ENCODE measurements at places on chromosomes 5 and 9.

- peak; percentile 5 for DNase-seq
These were observed 91.2 kb downstream of the RFX3 start for GRCh38 chr9:3434594-3434993.

- no peak for DNase-seq
These were observed 298.7 kb downstream of the FBXL17 start for GRCh38 chr5:108083232-108083631.

DNA sequence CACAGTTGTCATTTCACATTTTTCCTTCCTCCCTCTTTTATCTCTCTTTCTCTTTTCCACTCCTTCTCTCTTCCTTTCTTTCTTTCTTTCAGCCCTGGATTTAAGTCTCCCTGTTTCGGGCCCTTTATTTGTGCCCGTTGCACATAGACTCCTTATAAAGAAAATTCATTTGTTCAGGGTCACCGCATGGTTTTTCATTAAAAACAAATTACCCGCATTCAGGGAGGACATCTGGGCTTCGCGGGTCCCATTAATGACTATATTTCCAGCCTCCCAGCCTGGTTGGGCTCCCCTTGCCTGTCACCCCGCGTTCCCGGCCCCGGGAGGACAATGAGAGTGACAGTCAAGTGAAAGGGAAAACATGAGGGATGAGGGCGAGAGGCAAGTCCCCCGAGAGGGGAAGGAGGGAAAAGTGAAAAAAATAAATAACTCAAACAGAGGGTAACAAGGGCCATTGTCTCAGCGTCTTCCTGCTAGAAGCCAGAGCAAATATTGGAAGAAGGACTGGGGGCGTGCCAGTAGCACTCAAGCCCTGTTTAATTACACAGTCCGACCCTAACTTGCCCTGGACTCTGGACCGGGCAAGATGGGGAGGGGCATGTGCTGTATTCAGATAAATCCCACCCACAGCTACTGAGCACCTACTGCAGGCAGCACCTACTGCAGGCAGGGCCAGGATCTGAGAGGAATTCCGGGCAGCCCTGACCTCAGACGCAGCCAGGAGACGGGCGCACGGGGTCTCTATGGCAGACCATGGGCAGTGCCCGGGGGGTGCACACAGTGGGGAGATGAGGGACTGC lies 166.2 kb downstream of the PAX5 start:
- no peak for DNase-seq

DNA sequence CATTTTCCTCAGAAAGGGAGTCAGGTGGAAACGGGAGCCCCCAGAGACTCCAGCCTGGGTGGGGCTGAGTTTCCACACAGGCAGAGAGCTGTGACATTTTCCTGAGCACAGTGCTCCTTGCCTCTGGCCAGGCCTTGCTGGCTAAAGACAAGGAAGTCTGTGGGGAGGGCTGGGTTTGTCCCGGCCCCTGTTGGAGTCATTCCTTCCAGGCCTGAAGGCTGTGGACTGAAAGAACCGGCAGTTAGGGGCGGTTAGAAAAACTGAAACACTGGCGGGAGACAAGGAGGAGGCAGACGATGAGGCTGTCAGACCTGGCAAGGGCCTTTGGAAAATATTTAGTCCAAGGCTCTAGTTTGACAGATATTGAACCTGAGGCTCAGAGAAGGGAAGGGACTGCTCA lies 29.9 kb downstream of the COL15A1 start:
- no peak for DNase-seq

DNA sequence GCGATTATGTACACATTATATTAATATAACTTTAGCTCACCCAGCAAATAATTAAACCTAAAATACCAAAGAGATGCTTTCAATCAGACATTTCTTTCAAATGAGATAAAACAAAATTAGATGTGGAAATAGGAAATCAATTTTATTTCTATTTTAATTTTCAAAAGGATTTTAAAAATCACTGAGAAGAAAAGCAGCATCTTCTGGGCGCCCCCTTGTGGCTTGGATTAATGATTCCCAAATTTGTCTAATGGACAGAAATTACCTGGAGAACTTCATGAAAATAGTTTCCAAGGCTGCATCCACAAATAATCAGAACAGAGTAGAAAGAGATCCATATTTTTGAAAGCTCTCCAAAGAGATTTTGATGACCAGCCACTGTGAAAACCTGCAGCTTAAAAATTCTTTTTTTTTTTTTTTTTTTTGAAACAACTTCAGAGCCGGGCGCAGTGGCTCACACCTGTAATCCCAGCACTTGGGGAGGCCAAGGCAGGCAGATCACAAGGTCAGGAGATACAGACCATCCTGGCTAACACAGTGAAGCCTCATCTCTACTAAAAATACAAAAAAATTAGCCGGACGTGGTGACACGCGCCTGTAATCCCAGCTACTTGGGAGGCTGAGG lies 50.9 kb upstream of the CEMIP2 start:
- DNase-seq, result peak; percentile 50

- DNase-seq, result no peak
These were observed 410.7 kb downstream of the DTWD2 start for GRCh38 chr5:118577621-118578020.

GRCh38 chr5:16609412-16609811 lies 7.4 kb downstream of the RETREG1 start:
- DNase-seq, result no peak

GRCh38 chr5:167207081-167207480 lies 1084.4 kb upstream of the WWC1 start:
- DNase-seq, result peak; percentile 83

DNA sequence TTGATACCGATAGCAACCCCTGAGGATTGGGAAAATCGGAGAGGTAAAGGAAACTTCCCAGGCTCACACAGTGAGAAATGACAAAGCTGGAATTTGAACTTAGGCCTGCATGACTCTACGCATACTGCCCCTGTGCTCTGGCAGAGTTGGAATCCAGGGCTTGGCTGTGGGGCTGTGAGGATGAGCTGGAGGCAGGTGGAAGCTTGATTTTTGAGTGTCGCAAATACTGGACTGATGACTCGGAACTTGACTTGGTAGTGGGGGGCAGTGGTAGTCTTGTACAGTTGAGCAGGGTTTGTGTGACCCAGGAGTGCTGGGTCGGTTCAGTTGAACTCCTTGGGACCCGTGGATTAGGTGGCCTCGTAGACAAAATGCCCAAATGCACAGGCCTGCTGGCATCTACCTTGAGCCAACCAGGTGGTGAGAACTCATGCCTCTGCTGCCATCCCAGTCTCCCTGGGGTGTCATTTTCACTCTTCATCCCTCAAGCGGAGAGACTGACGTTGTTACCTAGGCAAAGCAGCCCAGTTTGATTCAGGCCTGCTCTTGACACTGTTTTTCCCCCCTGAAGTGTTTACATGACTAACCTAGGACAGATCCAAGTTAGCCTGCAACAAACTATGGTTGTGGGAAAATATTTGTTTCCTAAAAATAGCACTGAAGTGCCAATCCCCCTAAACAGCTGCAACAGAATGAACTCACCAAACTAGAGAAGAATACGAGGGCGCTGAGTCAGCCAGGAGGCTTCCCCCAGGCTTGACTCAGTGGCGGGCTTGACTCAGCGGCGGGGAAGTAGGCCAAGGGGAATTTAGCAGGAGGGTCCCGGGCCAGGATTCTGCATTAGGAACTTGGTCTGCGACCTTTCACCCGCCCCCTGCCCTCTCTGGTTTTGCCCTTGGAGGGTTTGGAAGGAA lies 45.7 kb upstream of the ORM1 start:
- peak; percentile 98 for DNase-seq

GRCh38 chr9:136694163-136694871 lies 7.1 kb upstream of the AGPAT2 start:
- peak; percentile 31 for DNase-seq

GRCh38 chr9:69895185-69895584 lies 74.6 kb downstream of the CFAP95 start:
- DNase-seq, result no peak

DNA sequence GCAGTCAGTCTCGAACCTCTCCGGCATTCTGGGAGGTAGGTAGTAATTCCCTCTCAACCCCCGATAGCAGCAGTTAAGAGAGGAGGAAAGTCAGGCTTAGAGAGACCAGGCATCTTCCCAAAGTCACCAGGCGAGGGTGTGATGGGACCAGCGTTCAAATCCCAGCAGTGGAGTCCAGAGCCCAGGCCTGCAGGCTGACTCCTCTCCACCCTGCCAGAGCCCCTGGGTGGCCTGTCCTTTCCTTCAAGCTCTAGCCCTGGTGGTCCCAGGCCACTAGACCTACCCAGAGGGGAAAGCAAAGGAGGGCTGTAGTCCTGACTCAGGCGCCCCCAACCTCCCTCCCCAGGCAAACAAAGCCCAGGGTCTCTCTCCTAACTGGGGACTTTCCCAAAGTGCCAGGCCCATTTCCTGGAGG lies 4.2 kb upstream of the NR5A1 start:
- no peak for DNase-seq

DNA sequence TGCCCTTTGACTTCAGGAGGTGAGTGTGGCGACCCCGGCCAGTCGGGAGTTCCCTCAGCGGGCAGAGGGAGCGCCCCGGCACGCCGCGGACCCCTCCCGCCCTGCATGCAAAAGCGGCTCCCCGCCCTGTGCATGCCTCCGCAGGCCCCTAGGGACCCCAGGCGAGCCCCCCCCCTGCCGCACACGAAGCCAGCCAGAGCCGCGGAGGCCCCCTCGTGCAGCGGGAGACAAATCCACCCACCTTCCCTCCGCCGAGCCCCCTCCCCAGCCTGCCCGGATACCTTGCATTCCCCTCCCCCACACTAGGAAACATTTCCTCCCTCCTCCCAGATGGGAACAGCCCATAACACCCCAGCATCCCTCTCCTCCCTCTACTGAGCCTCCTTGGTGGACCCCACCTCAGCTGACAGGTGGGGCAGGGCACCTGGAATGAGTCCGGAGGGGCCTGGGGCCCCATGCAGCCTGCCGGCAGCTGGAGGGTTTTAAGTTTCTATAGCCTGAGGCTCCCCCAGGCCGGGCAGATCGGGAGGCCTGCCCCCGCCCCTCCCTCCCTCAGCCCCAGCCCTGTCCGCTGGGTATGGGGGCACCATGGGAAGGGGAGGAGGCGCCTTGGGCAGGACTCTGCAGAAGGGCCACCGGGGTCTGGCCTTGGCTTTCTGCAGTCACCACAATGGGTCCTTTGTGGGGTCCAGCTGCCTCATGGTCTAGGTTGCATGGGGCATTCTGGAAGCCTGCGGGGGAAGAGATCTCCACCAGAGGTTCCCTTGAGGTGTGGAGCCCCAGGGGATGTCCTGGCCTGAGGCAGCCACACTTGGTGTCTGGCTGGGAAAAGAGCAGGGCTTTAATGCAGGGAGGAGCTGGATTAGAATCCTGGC lies 601 bp downstream of the ERGIC1 start:
- no peak for DNase-seq

GRCh38 chr9:1083325-1083913 lies 33.3 kb downstream of the DMRT2 start:
- DNase-seq, result no peak

DNA sequence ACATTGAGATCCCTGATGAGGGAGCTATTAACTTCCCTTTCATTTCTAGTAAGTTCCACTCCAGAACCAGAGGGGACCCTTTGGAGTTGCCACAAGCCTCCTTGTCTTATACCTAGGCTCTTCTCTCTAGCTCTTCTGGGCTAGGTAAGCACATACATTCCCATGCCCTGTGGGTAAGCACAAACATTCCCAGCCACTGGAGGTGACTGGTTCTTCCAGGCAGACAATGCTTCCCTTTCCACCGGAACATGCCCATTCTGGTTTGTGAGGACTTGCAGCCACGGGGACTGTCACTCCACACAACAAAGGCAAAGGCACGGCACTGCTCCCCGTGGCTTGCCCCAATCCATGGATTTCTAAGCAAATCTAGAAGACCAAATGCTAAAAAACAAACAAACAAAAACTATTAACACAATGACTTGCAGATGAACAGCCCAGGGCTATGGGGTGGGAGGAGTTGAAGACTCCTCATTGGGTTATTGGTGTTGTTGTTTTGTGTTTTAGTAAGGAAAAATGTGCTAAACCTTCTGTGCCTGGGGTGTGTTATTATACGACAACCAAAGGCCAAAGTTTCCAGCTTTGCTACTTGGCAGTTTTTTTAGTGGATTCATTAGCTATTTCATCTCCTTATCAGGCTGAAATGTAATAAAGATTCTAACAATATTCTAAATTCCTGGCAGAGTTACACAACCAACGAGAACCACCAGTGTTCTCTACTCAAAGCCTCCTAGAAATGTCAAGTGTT lies 276.2 kb downstream of the SYK start:
- peak; percentile 27 for DNase-seq

DNA sequence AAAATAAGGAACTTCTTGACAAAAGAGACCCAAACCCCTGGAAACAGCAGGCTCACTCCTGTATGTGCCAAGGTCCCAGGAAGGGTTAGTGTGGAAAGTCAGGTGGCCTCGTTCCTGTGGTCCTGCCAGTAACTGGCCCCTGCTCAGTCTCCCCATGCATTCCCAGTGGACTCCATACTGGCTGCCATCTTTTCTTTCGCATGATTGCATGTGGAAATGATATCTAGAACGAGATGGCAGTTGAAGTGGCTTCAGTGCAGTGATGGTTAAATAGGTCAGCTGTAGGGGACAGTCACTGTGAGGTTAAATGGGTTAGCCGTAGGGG lies 30.4 kb downstream of the AHRR start:
- DNase-seq, result no peak

- no peak for DNase-seq
These were observed 14.9 kb downstream of the HMGXB3 start for GRCh38 chr5:150015415-150015814.

- peak; percentile 28 for DNase-seq
These were observed 59.8 kb downstream of the MARCHF3 start for GRCh38 chr5:126970517-126971017.

GRCh38 chr5:59562756-59563389 lies 330.7 kb downstream of the PDE4D start:
- peak; percentile 31 for DNase-seq

- no peak for DNase-seq
These were observed 81.7 kb downstream of the DCP2 start for GRCh38 chr5:113058269-113058668.

Measured in fibroblast of lung (primary cell).